ENCODE measurements at places on chromosomes 11 and 22.
A peak's percentile ranks its signal among the peaks of the same experiment; 100 is the strongest.

- DNase-seq: no peak
These were observed at the start of gene GPHA2 for GRCh38 chr11:64935359-64936081. Gene GPHA2 (minus strand): TSS chr11:64935893. CDS start chr11:64935460, 433 bp downstream.

- peak; percentile 33 for DNase-seq
These were observed 428 bp downstream of the SCN3B start for GRCh38 chr11:123653827-123654565.

- no peak for DNase-seq
These were observed 171.4 kb upstream of the CTSC start for GRCh38 chr11:88508759-88509581.

- no peak for DNase-seq
These were observed 66.3 kb upstream of the CHRM4 start for GRCh38 chr11:46457659-46458424.

- no peak for DNase-seq
These were observed 16.8 kb downstream of the EED start for GRCh38 chr11:86261328-86261727.

DNA sequence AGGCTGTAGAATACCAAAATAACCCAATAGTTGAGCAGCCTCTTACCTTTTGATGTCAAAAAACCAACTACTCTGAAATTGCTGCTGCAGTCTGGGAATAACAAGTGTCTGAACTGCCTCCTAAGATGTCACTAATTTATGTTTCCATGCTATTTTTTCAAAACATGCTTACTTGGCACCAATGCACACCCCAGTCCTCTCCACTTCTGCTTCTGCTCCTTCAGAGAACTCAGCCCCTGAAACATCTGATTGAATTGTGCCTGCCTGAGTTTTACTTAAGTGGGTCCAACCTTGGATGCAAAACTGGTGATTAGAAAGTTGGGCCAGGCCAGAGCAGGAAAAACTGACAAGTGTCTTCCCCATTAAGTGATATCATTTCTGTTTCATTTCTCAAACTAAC is 24.6 kb upstream of the TMEM218 start:
- DNase-seq: no peak

DNA sequence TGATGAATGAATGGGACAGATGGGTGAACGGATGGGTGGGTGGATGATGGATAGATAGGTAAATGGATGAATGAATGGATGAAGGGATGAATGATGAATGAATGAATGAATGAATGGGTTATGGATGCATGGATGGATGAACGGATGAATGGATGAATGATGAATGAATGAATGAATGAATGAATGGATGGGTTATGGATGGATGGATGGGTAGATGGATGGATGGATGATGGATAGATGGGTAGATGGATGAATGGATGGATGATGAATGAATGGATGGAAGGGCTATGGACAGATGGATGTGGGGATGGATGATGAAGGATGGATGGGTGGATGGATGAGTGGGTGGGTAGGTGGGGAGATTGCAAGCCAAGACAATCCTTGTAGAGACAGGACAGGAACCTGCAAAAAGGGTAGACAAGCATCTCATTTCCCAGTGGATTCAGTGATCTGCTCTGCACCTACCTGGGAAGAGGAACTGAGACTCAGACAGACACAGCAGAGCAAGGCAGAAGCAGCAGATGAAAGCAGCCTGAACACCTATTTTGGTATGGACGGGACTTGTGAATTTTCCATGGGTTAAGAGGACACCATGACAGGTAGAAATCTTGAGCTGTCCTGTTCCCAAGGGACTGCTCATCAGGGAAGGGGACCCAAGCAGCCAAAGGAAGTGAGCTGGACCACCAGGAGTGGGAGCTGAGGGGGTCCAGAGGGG is 68.0 kb downstream of the EFCAB6 start:
- DNase-seq: no peak

DNA sequence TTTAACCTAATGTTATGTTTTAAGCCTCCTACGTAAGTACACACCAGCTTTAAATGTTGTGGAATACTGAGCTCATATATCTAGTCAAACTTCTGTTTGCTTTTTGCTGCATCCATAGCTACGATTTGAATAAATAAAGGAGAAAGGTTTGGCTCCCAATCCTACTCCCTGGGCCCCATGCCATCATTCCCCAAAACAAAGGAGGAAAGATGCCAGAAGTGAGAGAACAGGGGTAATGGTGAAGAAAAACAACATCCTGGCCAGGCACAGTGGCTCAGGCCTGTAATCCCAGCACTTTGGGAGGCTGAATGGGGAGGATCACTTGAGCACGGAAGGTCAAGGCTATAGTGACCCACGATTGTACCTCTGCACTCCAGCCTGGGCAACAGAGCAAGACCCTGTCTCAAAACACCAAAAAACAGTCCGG is 26.5 kb downstream of the SCGB1A1 start:
- DNase-seq: no peak

- no peak for DNase-seq
These were observed 516 bp downstream of the LRFN4 start for GRCh38 chr11:66857234-66857926.

- DNase-seq: no peak
These were observed 133.6 kb upstream of the C11orf58 start for GRCh38 chr11:16604794-16605388.

- DNase-seq: no peak
These were observed at the start of gene ANO5 for GRCh38 chr11:22192642-22193347. Gene ANO5 (plus strand): TSS chr11:22193085. CDS start chr11:22193493, 408 bp downstream.

- DNase-seq: no peak
These were observed 455.0 kb upstream of the CCDC179 start for GRCh38 chr11:23315286-23315685.

GRCh38 chr11:72984453-72985077 is 157.6 kb downstream of the FCHSD2 start:
- DNase-seq: no peak

DNA sequence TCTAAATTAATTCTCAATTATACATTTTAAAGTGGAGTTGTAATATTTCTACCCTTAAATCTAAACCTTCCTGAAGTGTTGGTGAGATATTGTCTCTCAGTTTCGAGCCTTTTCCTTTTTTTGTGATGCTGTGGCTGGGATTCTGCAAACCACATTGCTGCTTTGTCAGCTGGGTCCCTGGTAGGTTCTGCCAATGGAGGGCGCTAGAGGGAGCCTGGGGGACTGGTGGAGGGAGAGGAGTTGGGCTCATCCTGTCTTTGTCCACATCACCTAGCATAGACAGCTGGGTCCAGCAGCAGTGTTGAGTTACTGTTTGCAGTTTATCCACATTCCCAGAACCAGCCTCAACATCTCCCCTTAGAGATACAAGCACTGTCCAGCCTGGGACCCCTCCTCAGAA is 41.0 kb downstream of the TRAF6 start:
- DNase-seq: no peak

GRCh38 chr11:44788536-44789261 is 61.9 kb downstream of the TSPAN18 start:
- DNase-seq: no peak

DNA sequence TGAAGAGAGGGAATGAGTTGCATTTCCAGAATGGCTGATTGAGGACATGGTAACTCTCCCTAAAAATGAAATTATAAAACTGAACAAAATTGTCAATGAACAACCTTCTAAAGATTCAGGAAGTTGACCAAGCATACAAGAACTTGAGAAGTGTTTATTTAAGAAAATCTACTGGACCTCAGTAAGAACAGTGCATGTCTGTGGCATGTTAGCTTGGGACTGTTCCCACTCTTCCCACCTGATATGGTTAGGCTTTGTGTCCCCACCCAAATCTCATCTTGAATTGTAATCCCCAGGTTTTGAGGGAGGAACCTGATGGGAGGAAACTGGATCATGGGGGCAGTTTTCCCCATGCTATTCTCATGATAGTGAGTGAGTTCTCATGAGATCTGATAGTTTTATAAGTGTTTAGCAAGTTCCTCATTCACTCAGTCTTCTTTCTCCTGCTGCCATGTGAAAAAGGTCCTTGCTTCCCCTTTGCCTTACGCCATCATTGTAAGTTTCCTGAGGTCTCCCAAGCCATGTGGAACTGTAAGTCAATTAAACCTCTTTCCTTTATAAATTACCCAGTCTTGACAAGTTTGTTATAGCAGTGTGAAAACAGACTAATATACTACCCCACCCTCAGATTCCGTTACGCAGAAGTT is 15.4 kb downstream of the MS4A13 start:
- no peak for DNase-seq

DNA sequence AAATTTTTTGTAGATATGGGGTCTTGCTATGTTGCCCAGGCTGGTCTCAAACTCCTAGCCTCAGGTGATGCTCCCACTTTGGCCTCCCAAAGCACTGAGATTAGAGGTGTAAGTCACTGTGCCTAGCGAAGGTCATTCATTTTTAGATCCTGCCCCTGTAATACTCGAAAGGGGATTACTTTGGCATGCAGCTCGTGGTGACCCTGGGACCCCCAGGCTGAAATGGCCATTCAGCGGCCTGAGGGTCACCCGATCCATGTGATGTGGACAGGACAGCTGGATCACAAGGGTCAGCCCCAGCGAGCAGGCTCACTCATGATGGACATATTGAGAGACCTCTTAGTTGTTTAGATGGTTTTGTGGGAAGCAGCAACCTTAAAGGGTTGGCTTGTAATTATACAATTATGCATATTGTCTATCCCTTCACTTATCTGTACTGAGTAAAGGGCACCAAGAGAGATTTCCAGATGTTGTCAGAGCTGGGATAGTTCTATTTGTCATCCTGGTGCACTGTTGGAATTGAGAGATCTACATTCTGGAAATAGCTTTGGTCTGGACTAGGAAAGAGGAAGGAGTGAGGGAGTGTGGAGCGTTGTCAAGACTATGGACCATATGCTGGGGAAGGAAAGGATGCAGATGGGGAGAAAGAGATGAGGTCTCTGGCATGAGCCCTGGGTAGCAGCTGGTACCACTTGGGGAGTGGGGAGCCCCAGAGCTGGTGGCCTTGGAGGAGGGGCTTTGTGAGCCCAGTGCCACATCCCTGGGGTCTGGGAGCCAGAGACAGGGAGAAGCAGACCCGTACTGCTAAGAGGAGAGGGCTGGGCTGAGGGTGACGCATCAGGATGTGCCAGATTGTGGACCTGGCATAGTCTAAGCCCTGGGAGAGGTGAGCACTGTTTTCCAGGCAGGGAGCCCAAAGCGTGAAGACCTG is 15.5 kb downstream of the RHBDD3 start:
- no peak for DNase-seq
